ENCODE measurements at places on chromosomes 1 and 21. TPM values are rescaled to one million over a fixed set of nuclear protein-coding genes. Genes with fewer than 3 reads are reported as not detected.

AHDC1 gene
- total RNA-seq = 21.8 TPM

LRRC71 gene
- total RNA-seq = 0.40 TPM

DNM3 gene
- 5.0 TPM for total RNA-seq

GRCh38 chr1:41175546-41175945 is 66.6 kb downstream of the SCMH1 start:
- no peak for ATAC-seq

- peak; percentile 70 for ATAC-seq
Measured at GRCh38 chr1:182149411-182149965, 88.0 kb upstream of the ZNF648 start.
